ENCODE measurements at places on chromosomes 6 and 20. TPM values are rescaled to one million over a fixed set of nuclear protein-coding genes. Genes with fewer than 3 reads are reported as not detected.

DNA sequence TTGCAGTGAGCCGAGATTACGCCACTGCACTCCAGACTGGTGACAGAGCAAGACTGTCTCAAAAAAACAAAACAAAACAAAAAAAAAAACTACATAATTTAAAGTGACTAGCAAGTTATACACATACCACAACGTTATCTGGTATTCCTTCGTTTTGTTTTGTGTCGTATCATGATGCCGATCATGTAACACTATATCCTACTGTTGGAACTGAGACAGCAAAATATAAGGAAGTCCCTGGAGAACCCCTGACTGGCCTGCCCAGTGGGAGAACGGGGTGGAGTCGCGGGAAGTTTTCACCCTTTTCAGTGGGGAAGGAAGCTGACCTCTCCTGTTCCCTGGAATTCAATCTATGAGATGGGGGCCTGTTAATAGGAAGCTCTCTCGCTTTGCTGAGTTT lies 15.1 kb downstream of the SOX4 start:
- no peak for DNase-seq

DNA sequence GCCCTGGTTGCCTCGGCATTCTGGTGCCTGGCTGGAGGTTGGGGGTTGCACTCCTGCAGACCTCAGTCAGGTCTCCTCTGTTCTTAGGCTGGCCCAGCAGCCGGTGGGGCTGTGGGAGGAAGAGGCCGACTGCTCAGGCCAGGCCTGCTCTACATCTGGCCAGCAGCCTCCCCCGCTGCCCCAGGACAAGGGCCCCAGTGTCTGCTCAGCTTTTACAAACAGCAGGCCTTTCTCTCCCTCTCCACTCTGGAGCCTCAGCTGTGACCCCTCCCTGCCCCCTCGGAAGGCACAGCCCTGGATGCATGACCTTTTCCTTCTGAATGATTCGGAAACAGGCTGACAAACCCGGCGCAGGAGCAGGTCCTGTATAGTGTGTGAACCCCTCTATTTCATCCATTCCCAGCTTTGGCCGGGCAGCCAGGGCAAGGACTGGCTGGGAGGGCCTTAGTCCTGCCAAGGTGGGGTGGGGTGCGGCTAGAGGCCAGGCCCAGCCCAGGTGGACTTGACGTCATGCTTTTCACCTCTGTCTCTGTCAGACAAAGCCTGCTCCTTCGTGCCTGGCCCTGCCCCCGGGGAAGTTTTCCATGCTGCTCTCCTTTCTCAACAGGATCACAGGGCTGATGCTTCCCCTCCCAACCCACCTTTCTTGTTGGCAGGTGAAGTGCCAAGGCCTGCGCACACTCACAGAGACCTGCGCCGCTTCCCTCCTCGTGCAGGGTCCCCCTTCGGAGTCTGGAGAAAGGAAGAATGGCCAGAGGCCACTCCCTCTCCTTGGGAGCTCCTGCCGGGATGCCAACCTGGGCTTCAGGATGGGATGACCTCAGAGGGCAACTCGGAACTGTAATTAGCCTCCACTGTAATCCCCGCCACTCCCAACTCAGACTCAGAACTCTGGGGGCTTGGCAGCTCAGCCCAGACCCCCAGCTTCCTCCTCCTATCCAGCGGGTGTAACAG lies 10.1 kb upstream of the ITPR3 start:
- DNase-seq = no peak

DNA sequence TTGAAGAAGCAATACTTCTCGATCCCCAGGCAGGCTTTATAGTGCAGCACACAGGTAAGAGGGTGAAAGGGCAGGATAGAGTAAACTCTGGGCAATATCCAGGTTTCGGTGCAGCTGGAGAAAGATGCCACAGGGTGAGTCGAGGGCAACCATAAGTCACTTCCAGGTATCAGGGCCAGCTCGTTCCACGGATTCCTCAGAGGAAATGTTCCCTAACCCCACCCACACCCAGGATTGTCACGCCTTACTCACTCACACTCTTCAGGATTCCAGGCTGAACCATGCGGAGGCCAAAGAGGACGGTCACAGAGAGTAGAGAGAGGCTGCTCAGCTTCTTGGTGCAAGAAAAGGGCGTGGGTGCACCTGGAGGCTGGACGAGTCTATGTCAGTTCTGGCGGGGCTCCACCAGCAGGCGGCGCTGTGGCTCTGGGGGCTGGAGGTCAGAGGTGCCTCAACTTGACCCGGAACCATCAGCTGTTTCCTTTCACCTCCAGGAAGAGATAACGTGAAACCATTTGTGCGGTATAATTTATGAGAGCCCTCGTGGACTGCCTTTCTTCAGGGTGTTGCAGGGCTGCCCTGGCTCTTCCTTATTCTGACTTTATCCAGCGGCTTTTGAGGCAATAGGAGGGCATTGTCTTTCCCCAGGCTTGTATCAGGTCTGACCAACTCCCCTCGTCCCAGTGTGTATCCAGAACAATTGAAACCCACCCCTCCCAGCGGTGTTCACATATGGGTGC lies 14.5 kb upstream of the WFDC12 start:
- DNase-seq = no peak

The TNNC2 gene
- not detected for total RNA-seq

The SLC32A1 gene
- not detected for total RNA-seq

The ACAT2 gene
- total RNA-seq = 35.8 TPM

DNA sequence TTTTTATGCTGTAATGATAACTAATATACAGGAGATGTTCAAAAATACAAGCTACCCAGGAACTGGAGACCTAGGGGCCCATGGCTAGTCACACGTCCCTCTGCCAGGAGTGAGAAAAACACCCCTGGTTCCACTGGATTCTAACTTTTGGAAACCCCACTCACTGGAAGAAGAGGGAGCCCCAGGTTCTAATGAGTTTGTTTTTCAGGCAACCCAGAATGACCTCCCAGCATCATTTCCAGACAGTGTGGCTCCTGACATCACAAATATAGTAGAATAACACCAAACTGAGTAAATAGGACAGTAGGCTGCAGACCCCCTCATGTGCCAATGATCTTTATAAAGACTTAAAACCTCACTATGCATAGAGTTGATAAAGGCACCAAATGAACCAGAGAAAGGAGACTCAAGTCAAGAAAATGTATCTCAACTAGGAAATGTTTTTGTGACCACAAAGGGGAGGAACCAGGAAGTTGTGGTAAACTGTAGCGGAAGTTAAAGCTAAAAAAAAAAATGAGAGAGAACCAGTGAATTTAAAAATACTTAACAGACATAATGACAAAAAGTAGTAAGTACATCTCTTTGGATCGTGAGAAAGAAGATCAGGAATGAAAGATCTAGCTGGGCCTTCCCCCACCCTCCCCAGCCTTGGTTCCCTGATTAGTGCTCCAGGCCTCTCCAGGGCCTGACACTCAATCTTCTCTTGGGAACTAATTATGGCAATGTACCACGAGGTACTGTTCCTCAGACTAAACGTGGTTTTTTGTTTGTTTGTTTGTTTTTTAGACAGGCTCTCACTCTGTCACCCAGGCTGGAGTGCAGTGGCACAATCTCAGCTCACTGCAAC lies 19.8 kb downstream of the HLA-E start:
- DNase-seq = no peak

The DPPA5 gene
- not detected for total RNA-seq

DNA sequence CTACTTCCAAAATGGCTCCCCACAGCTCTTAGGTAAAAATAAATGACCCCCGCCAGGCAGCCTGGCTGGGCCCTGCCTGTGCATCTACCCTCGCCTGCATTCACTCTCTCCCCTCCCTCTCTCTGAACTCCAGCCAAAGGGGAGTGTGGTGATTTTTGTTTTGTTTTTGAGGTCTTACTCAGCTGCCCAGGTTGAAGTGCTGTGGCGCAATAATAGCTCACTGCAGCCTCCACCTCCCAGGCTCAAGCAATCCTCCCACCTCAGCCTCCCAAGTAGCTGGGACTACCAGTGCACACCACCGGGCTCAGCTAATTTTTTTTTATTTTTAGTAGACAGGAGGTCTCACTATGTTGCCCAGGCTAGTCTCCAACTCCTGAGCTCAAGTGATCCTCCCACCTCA lies 15.8 kb downstream of the NFATC2 start:
- DNase-seq = no peak

The TREM2 gene
- not detected for total RNA-seq

DNA sequence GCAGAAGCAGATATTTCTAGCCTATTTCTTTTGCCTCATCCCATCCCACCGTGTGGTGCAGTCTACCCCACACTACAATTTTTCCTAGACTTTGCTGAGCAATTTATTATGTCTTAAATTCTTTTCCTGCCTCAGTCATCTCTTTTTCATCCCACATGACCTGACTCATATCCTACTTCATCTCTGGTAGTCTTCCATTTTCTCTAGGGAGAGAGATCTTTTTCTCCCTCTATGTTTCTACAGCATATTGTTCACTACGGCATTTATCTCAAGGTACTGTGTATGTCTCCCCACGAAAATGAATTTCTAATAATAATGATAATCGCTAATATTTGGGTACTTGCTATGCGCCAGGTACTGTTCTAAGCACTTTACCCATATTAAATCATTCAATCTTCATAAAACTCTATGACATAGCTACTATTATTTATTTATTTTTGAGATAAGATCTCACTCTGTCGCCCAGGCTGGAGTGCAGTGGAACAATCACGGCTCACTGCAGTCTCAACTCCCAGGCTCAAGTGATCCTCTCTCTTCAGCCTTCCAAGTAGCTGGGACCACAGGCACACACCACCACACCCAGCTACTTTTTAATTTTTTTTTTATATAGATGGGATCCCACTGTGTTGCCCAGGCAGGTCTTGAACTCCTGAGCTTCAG lies 15.6 kb downstream of the PDSS2 start:
- DNase-seq = no peak

GRCh38 chr20:11702721-11703518 lies 214.8 kb upstream of the BTBD3 start:
- DNase-seq = no peak

DNA sequence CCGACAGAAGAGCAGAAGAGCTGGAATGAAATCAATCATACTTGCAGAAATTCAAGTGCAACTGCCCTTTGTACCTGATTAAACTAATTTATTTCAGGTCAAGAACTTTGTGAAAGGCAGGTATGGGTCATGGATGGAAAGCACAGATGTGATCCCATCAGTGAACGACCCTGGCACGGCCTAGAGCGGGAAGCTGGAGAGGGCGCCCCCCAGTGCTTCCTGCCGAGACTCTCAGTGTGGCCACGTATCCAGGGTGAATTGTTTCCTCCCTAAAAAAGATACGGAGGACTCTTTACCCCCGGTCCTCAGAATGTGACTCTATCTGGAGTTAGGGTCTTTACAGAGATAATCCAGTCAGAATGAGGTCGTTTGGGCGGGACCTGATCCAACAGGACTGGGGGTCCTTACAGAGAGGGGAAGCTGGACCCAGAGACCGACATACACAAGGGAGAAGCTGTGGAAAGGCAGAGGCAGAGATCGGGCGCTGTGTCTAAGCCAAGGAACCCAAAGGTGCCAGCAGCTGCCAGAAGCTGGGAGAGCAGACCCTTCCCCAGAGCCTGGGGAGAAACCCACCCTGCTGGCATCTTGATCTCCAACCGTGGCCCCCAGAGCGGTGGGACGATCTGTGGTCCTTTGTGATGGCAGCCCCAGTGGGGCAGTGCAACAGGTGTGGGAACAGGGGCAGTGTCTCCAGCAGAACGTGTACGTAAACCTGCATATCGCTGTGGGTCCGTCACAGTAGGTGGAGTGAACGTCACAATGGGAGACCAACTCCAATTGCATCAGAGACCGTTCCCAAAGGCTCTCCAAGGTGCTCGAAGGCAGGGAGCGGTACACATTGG lies 91.9 kb downstream of the TAF4 start:
- no peak for DNase-seq

The AKAP12 gene
- total RNA-seq = 737 TPM

DNA sequence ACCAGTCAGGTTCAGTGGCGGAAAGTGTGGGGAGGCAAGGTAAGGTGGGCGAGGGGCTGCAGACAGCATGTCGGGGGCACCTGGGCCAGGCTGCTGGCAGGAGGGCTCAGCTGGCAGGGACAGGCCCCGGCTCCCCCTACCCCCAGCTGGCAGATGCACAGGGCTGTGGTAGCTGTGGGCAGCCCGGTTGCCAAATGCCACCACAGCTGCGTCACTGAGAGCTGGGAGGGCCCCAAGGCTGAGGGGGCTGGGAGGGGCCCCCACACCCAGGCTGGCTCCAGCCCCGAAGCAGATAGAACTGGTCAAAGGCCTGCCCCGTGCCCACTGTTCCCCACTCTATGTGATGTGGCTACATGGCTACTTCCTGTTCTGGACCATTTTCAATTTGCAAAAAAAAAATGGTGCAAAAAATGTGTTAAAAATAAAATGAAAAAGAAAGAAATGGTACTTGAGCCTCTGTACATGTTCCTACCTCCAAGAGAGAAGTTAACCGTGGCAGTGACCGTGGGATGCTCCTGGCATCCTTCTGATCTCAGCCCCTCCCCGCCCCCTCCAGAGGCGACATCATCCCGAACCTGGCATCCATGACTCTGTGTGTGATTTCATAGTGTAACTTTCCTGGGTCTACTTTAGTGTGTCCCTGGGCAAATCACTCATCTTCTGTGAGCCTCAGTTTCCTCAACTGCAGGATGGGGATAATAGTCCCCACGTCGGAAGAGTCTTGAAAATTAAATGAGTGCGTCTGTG lies 64.4 kb downstream of the UBE2V1 start:
- no peak for DNase-seq

The HLA-DRB5 gene
- 0.77 TPM for total RNA-seq

The TRIM26 gene
- 56.9 TPM for total RNA-seq

The ECT2L gene
- 0.40 TPM for total RNA-seq

- no peak for DNase-seq
Observed at GRCh38 chr6:96299525-96299924, 222.1 kb upstream of the UFL1 start.

DNA sequence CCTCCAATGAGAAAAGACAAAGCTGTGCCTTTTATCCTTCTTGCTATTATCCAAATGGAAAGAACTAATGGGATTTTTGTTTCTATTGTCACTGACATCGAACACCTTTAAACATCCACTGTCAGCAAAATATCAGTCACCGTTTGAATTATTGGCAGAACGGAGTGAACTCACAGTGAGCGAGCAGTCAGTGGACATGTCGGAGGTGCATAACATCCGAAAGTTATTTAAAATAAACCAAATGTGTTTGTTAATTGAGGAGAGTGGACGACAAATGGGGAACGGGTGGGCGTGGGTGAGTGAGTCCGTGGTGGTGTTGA lies 38.8 kb downstream of the PMEPA1 start:
- DNase-seq = no peak

DNA sequence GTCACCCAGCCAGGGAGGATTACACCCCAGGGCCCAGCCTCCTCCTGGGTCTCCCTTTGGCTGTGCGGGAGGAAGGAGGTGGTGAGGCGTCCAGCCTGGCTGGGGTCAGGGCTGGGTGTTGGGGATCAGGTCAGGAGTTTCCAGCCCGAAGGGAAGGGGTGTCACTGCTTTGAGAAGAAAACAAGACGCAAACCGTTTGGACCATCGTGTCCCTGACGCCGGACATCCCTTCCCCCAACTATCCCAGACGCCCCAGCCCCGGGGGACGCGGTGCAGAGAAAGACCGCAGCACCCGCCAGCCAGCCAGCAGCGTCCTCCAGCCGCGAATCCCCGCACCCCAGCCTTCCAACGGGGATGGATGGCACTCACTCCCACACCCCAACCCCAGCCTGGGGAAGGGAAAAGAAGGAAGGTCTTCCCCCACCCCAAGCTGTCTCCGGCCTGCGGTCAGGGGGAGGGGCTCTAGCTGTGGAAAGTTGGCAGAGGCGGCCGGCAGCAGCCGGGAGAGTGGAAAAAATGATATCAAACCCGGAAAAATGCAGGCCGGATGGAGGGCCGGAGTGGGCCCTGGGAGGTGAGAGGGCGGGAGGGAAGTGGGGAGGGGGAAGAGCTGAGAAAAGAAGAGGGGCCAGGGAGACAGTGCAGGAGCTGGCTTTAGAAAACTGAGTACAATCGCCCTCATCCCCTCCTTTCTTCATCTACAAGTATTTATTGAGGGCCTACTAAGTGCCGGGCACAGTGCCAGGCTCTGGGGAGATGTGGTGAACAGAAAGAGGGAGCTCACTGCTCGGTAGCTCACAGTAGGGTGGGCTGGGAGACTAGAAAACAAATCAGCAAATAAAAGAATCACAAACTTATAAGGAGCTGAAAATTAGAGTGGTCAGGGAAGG lies 10.6 kb downstream of the REM1 start:
- DNase-seq = no peak
